ENCODE measurements at places on chromosomes 7 and 10.

DNA sequence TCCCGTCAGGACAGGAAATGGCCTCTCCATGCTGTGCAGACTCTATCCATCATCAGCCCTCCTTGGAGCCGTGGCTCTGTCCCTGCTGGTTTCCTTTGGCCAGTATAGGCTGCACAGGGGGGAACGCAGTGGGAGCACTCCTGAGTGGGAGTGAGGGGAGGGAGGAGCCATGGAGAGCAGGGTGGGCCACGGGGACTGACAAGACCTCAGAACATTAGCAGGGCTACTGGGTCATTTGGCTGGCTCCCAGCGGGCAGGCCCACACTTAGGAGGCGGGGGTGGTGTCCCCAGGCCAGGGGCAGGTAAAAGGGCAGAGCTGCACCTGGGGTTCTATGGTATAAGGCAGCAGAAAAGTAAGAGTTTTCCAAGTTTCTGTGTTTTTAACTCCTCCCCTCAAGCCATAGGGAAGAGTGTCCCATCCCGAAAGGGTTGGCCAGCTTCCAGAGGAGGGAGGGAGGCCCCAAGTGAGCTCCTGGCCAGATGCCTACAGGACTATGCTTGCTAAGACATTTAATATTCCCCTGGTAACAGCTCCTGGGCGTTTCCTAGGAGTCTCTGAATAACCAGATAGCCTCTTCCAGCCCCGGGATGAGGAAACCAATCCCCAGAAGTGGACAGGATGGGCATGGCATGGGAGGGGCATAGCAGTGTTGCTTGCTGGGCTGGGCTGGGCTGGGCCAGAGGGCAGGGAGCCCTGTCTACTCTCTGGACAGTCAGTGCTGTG lies 5.5 kb upstream of the OPN4 start:
- no peak for DNase-seq

GRCh38 chr7:45863715-45864114 lies 9.2 kb downstream of the CCDC201 start:
- DNase-seq: no peak

DNA sequence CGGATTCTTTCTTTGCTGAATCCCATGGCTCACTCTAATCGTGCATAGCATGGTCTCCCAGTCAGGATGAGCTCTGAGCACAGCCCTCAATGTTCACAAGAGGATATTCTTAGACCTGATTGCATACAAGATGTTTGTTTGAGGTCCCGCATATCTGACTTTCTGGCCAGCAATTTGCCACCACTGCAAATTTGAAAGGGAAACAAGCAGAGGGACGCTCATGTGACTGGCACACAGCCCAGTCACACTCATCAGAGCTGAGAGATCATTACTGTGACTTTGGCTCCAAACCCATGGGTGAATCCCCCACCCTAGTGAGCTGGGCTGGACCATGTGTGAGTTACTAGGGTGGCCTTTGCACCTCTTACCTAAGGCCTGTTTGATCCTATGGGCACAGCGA lies 9.9 kb downstream of the TAS2R41 start:
- no peak for DNase-seq

- no peak for DNase-seq
Observed at GRCh38 chr10:22133749-22134624, 83.8 kb downstream of the EBLN1 start.

GRCh38 chr10:11516431-11516746 lies 95.1 kb downstream of the USP6NL start:
- no peak for DNase-seq

GRCh38 chr7:123692471-123692877 lies 36.8 kb downstream of the LMOD2 start:
- DNase-seq: no peak

GRCh38 chr7:140609646-140610045 lies 31.0 kb downstream of the DENND2A start:
- no peak for DNase-seq

GRCh38 chr7:27146491-27147198 lies 929 bp downstream of the HOXA6 start:
- DNase-seq: no peak

DNA sequence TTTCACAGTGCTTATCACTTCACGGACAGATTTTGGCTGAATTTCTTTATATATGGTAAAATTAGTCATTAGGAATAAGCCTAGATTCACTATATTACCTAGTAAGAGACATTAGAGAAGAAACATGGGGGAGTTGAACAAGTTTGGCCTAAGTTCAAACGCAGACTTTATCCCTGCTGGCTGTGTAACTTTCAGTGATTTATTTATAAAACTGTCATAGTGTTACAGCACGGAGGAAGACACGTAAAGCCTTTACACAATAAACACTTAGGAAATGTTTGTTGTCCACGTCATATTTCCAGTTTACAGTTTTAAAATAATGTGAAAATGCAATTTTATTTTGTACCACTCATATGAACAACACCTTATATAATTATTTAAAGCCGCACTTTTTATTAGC lies 661.5 kb downstream of the MAGI2 start:
- no peak for DNase-seq

- no peak for DNase-seq
Observed at GRCh38 chr10:1665021-1665661, 72.2 kb downstream of the ADARB2 start.

DNA sequence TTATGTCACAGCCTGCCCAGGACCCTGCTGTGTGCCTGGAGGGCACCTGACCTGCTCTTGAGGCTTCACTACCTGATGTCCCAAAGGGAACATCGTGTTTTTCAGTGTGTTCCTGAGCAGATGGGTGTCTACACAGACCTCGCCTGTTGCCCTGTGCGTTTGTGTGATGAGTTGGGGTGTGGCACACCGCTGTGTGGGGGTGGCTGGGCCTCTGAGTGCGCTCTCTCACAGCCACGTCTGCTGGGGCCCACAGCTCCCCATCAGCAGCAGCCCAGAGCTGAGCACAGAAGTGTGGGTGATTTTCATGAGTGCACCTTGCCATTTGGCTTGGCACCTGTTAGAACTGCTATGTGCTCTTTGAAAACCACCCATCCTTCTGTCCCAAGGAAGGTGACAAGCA lies 121.5 kb downstream of the NKX6-2 start:
- DNase-seq: no peak

GRCh38 chr7:120617275-120617674 lies 240.7 kb downstream of the TSPAN12 start:
- DNase-seq: no peak

GRCh38 chr7:135993950-135994349 lies 16.8 kb upstream of the MTPN start:
- DNase-seq: no peak

DNA sequence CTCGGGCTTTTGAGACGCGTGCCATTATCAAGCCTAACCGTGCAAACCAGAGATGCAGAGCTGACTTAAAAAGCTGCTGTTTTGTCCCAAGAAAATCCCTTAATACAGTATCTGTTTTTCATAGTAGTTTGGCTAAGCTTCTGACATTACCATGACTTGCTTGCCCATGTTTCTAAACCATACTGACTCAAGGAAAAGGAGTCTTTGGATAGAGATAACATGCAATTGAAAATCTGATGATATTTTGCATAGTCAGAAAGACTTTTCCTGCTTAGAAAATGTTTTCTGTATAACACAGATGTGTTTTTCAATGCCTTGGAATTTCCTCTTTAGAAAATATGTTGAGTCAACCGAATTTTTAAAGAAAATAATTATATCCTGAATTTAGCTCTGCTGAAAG lies 21.5 kb upstream of the AKR1E2 start:
- DNase-seq: no peak

- no peak for DNase-seq
Observed at GRCh38 chr10:111944331-111944730, 239.2 kb downstream of the GPAM start.

DNA sequence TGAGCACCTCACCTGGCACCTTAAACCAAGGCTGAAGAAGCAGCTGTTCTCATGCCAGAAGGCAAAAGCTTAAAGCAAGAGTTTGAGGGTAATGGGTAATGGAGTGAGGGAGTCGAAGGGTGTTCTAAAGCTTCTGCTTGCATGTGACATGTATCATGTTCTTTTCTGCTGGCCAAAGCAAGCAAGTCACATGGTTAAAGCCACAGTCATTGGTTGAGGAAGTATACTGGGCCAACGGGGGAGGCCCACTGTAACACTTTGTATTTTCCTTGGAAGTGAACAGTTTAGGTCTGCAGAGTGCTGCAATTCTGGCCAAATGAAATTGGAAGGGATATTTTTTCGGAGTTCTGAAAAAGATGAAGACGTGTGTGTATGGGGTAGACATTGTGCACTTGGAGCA lies 75.7 kb downstream of the REEP3 start:
- DNase-seq: no peak

- DNase-seq: no peak
Observed at GRCh38 chr7:41592236-41592635, 110.7 kb downstream of the INHBA start.

DNA sequence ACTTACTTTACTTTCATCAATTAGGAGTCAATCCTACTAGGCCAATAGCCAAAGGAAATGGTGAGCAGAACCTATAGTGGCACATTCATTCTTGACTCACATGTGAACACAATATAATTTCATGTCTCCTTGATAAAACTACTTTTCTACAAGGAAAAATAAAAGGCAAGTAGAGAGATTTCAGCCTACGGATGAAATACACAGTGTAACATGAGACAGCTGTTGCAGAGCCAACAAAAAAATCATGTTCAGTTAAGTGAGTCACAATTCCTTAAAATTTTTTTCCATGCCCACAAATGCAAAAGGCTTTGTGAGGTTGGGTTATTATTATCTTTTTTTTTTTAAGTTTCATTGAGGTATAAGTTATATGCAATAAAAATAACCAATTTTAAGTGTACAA lies 54.8 kb downstream of the GPR141 start:
- DNase-seq: no peak

DNA sequence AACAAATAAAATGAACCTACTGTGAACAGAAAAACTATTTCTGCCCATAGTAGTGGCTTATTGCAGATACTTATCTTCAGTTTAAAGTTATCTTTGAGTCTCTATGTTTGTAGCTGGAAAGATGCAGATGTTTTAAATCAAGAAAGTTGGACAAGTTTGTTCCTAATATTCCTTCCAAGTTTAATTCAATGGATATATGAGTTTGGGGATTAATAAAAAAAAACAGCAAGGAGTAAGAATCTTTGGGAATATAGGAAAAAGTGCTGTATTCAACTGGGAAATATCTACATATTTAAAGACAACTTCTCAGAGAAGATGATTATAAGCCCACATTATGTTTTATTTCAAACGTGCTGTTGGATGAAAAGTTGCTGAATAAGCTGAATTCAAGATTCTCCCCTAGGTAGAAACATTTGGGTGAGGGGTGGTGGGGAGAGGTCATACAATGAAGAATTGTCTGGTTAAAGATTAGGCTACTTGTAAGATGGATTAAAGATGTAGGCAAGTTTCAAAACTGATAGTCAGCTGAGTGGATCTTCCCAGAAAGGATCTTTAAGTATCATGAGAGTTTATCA lies 1135.2 kb downstream of the CNTNAP2 start:
- DNase-seq: no peak

- DNase-seq: no peak
Observed at GRCh38 chr10:23031318-23031717, 64.1 kb upstream of the MSRB2 start.

DNA sequence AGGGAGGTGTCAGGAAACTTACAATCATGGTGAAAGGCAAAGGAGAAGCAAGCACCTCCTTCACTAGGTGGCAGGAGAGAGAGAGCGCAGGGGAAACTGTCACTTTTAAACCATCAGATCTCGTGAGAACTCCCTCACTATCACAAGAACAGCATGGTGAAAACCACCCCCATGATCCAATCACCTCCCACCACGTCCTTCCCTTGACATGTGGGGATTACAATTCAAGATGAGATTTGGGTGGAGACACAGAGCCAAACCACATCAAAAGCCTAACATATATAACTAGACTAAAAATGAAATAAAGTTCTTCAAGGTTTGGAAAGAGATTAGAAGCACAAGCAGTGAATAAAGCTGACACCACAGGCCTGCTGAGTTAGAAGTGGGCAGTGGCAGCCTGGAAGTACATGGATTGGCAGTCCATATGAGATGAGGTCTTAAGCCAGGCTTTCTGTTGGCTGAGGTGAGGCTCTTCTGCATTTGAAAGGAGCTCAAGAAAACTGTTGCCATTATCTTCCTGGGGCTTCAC lies 96.4 kb upstream of the MDFIC start:
- no peak for DNase-seq

GRCh38 chr10:103103989-103104388 lies 89.1 kb downstream of the NT5C2 start:
- no peak for DNase-seq

DNA sequence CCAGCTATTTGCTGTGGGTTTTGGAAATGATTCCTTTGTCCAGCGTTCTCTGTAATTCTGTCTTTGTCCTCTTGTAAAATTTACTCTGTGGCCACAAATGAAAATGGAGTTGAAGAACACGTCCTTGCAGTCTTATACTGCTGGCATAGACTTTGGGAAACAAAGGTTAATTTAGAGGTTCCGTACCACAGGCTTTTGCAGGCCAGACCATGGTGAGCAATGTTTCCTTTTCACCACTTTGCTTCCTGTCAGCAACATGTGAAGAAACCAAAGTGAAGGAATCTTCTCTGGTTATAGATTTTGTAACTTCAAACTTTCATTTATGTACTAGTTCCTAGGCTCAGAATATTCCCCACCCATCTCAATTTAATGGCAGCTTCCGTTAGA lies 488.5 kb downstream of the MDFIC start:
- no peak for DNase-seq

GRCh38 chr10:20955355-20955893 lies 58.3 kb upstream of the NEBL start:
- DNase-seq: no peak

DNA sequence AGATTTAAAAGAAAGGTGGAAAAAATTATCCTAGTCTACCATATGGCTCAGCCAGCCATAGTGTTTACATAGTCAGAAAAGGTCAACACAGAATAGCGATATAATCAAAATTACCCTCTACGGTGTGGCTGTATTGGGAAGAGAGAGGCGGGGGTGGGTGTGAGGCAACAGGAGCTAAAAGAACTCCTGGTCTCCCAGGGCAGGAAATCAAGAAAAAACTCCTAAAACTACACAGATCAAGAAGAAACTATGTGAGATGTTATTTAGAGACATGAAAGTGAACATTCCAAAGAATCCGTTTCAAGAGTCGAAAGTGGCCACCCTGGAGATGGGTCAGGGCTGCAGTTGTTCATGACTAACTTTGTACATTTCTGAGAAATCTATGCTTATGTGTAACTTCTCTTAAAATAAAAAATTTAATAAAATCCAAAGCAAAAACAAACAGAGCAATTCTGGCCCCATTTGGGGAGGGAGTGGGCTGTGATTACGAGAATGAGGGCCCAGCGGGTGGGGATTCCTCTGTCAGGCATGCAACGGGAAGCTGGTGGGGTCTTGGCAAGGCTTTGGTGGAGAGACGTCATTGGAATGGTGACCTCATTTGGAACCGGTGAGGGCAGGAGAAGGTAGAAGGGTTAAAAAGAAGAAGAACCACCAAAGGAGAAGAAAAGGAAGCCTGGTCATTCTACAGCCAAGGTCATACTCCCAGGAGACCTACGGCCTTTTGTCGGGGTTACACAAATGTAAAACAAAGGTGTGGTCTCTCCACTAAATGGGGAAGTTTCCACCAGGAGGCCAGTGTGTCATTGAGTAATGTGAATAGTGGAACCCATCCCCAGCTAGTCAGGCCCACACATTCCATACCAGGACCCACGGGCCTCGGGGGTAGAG lies 71.2 kb upstream of the DUSP5 start:
- no peak for DNase-seq

- no peak for DNase-seq
Observed at GRCh38 chr7:106658316-106659165, 2.4 kb downstream of the CCDC71L start.
